T-helper 9 cell (primary cell): ENCODE measurements at places on chromosomes 11 and 22.
A peak's percentile ranks its signal among the peaks of the same experiment; 100 is the strongest.

DNA sequence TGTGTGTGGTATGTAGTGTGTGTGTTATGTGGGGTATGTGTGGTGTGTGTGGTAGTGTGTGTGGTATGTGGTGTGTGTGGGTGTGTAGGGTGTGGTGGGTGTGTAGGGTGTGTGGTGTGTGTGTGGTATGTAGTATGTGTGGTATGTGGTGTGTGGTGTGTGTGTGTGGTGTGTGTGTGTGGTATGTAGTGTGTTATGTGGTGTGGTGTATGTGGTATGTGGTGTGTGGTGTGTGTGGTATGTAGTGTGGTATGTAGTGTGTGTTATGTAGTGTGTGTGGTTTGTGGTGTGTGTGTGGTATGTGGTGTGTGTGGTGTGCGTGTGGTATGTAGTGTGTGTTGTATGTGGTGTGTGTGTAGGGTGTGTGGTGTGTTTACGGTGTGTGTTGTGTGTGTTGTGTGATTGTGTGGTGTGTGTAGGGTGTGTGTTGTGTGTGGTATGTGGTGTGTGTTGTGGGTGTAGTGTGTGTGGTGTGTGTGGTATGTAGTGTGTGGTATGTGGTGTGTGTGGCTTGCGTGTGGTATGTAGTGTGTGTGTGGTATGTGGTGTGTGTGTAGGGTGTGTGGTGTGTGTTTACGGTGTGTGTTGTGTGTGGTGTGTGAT is 4.2 kb upstream of the PPP6R2 start:
- DNase-seq = no peak

DNA sequence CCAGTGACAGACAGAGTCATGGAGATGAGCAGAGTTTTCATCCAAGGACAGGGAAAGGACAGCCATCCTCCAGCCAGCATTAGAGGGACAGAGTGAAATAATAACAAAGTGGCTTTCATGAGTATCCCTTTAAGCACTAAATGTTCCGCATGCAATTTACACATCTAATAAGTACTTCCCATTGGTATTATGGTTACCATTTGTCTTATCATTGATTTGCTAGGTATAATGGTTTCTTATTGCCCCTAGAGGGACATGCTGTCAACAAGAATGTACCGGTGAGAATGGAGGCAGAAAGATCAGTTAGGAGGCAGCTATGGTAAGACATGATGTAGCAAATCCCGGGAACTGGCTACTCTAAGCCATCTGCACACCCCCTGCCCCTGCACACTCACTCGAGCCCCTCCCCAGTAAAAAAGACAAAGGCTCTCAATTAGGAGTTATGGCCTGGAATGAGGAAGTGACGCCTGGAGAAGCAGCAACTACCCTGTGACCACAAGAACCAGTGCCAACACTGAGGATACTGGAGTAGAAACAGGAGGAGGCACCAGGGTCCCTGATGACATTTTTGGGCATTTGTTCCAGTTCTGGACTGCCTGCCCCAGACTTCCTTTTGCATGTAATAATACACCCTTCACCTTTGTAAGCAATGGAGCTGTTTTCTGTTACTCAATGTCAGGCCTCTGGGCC is 30.2 kb upstream of the HMGXB4 start:
- no peak for DNase-seq

- no peak for DNase-seq
Measured at GRCh38 chr11:126357055-126357962, 1.8 kb downstream of the ST3GAL4 start.

GRCh38 chr11:73493956-73494598 is 103.8 kb downstream of the FAM168A start:
- no peak for DNase-seq

DNA sequence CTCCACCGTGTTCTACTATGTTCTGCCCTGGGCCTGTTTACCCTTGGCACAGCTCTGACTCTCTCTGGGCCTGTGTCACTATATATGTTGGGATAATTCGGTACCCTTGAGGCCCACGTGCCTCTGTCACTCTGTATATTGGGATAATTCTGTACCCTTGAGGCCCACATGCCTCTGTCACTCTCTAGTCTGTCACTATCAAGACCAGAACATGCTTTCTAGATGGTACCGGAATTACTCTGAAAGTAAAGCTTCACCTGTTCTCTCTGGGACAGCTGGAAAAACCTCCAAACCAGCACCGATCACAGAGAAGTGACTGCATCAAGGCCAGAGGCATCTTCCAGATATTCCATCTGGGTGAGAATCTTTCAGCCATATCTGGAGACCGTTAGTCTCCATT is 9.3 kb upstream of the FCHSD2 start:
- no peak for DNase-seq

DNA sequence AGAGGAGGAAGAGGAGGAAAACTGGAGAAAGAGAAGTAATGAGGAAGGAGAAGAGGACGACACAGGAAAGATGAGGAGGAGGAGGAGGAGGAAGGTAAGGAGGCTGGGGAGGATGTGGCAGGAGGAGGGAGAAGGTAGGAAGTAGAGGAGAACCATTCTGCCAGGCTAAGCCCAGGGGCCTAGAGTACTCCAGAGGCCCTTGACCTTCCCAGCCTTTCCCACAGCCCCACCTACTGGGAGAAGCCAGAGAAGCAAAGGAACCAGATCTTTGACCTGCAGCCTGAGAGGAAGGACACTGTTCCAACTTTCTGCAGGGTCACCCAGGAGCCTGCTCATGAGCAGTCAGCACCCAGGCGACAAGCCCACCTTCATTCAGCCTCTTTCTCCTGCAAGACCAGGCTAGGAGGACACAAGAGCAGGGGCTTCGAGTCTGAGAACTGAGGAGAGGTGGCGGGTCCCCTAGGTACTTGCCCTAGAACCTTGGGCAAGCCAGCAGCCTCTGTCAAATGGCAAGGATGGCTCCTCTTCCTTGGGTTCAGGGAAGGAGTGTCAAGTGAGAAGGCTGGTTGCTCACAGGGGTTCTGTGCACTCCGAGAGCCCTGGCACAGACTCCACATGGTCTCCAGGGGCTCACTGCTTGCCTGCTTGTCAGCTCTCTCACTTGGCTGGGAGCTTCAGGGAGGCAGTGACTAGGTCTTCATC is 27.9 kb upstream of the OAF start:
- no peak for DNase-seq

DNA sequence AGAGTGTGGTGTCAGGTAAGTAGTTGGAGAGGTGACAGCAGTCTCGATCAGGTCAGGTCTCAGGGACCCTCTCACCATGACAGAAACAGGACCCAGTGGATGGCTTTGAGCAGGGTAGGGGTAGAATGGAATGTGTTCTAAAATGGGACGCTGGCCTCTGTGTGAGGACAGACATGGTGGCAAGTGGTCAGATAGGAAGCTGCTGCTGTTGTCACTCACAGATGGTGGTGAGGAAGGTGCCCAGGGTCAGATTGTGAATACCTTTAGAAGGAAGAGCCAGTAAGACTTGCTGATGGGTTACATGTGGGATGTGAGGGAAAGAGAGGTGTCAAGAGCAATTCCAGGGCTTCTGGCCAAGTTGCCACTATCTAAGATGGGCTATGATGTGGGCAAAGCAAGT is 596.3 kb downstream of the NTM start:
- DNase-seq = no peak

GRCh38 chr22:46777609-46777970 is 15.1 kb downstream of the TBC1D22A start:
- no peak for DNase-seq

GRCh38 chr11:62445314-62445740 is 26.5 kb downstream of the SCGB1A1 start:
- DNase-seq = no peak

GRCh38 chr11:85896876-85897275 is 41.7 kb downstream of the CCDC83 start:
- DNase-seq = no peak

DNA sequence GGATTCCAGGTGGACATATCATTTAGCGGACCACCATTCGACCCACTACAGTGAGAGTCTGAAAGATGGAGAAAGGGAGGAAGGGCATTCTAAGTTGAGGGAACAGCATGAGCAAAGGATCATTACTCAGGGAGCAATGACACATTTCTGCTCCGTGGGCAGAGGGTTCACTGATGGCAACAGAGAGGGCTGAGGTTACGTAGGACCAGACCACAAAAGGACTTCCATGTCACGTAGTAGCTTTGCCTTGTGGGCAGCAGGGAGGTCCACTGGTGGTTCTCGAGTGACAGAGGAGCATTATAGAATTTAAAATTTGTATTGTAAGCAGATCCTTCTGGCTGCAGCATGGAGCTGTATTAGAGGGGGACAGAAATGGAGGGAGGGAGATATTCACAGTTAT is 109.7 kb upstream of the NAV2 start:
- no peak for DNase-seq

DNA sequence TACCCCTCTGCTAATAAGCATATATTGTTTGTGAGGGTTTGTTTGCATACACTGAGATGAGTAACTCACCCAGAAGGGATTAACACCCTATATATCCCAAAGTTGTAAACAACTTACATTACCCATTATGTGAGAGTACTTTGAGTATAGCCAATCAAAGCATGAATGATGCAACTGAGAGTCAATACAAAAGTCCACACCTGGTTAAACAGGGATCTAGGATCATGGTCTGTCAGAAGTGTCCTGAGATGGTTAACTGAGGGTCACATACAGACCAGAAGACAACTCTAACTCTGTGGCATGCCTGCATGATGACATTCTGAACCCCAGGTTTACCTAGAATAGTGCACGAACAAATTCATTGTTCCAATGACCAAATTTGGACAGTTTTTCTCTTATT is 17.4 kb upstream of the OR10A5 start:
- no peak for DNase-seq

DNA sequence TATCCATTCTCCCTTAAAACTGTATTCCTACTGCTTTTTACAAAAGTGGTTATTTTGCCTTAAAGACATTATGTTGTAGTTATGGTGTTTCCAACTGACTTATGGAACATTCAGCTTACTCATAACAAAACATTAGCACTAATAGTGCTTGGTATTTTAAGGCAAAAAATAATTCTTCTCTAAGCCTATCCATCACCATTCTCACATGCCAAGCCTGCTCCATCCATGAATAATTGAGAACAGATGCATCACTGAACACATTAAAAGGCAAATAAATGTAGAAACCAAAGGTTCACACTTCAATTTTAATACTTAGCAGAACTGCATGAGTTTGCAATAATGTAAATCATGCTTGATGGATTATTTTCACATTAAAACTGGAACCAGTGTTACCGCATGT is 42.3 kb upstream of the DDI1 start:
- DNase-seq = no peak

DNA sequence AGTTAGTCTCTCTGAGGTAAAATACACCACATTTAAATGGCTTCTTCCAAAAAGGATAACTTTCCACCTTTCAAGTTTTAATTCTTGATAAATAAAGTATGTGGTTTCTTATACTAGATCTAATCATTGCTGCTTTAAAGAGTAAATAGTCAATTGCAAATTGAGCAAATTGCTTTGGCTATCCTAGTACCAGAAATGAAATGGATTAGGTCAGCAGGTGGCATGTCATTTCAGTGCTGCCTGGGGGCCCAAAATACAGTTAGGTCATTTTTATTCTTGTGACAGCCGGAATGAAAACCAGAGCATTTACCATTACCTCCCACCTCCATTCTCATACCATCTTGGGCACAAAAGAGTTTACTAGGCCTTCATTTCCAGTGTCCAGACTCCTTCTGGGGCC is 70.2 kb downstream of the PHF21A start:
- no peak for DNase-seq

- DNase-seq = no peak
Measured at GRCh38 chr11:97502201-97502600, 1112.4 kb downstream of the JRKL start.

DNA sequence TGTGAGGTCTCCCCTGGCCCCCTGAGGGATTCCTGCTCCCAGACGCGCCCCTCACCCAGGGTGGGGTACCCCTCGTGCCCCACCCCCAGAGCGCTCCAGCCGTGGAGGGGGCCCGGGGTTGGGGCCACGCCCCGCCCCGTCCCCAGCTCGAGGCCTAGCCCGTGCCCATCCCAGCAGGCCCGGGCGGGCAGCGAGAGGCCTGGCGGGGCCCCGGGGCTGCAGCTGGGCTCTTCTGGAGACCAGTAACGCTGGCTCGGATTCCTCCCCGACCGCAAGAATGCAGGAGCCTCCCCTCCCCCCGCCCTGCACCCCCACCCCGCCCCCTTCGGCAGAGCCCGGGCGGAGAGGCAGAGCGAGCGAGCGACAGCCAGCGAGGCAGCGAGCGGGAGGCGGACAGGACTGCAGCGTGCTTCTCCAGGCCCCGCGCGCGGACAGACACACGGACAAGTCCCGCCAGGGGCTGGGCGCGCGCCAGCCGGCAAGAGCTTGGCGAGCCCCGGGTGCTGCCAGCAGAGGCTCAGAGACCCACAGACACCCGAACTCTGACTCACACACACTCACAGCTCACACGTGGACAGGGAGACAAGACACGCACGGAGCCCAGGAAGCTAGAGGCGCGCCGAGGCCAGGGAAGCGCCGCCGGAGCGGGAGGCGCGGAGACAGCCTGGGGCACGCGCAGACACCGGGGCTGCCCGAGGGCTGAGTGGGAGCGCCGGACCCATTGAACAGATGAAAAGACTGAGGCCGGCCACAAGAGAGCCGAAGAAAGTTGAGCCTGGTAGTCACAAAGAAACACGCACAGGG is 15.2 kb downstream of the BCL9L start:
- peak; percentile 54 for DNase-seq

GRCh38 chr22:30859714-30860095 is 108.9 kb downstream of the MORC2 start:
- no peak for DNase-seq

DNA sequence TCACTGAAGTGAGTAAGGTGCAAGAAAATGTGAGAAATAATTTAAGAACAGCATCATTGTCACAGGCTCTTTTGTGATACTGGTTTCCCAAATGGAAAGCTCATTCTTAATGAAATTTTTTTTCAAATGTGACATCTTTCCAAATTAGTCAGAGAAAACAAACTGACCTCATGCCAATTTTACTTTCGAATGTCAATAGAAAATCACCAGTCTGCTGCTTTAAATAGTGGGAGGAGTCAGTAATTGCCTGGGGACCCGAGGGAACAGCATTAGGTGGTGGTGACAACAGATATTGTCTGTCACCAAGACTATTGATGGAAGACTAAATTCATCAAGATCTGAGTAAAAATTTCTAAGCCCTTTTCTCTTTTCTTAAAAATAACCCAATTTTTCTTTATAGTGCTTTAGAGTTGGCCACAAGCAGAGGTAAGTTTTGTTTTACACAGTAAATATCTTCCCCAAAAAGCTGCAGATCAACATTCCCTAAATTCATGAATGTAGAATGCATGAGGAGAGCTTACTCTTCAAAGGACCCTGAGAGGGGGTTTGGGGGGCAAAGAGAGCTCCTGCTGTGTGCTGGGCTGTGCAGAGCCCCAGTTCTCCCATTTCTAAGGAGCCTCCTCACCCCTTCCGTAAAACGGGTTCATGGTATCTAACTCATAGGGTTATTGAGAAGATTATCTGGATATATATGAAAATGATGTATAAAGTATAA is 95.1 kb downstream of the PIWIL4 start:
- no peak for DNase-seq

- no peak for DNase-seq
Measured at GRCh38 chr11:106459135-106459534, 381.7 kb downstream of the AASDHPPT start.

GRCh38 chr11:16382638-16383380 is 26.5 kb upstream of the SOX6 start:
- no peak for DNase-seq
